ENCODE measurements at places on chromosomes 6 and 20. TPM values are rescaled to one million over a fixed set of nuclear protein-coding genes. Genes with fewer than 3 reads are reported as not detected.

DSP gene
- 0.36 TPM for total RNA-seq

RXRB gene
- total RNA-seq, result 30.3 TPM

DNA sequence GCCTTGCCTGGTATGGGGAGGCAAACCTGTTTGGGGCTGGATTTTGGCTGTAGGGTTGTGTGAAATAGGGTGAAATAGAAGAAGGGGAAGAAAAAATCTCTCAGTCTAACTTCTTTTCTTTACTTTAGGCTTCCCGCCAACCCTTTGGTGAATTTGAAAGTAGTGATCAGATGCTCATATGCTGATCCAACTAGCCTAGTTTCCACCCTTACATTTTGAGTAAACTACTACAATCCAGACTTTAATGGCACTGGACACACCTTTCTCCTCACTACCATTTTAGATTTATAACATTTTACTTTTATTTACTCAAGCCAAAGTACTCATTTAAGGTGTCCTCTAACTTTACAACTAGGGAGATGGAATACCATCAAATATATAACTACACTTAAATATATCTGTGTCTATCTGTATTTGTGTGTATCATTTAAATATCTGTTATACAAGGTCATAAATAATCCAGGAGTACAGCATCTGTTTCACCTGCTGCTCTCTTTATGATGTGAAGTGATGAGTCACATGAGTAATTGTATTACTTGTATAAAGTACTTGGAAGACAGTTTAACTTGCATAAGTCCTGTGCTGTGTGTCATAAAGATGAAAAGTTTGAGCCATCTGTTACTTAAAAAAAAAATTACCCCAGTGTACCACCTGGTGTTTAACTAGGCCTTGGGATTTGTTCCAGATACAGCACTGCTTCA is 172.1 kb downstream of the CDKAL1 start:
- DNase-seq, result no peak

- no peak for DNase-seq
Measured at GRCh38 chr6:126721581-126722160, 381.8 kb downstream of the CENPW start.

GRCh38 chr6:155647354-155647753 is 191.7 kb upstream of the NOX3 start:
- DNase-seq, result no peak

DNA sequence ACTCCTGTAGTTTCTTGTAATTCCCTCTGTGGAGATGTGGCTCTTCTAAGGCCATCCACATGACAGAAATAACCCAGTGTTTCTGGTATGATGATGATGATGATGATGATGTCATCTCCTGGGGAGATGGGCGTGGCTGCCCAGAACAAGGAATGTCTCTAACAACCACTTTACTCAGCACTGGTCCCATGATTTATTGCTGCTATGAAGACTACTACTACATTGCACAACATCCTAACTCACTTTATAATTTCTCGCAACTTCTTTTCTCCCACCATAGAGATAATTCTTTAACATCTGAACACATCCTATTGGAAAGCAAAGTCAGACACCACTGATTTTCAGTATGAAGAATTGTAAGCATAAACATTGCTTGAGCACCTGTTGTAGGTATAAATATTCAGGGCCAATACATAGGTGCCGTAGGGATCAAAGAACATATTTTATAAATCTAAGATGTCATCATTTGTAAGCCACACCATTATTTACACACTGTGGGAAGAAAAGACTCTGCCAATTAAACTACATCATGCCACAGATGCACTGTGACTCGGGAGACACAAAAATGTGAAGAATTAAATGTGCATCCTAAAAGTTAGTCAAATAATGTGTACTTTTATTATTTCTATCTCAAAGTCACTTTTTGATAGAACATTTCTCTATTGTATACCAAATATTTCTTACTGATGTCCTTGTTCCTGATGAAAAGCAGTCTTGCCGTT is 6.4 kb downstream of the TPMT start:
- no peak for DNase-seq

GRCh38 chr6:96394727-96395126 is 126.9 kb upstream of the UFL1 start:
- DNase-seq, result no peak
